ENCODE measurements at places on chromosomes 7 and 10. TPM values are rescaled to one million over a fixed set of nuclear protein-coding genes. Genes with fewer than 3 reads are reported as not detected.

Gene TMEM176A
- total RNA-seq = not detected

Gene AASS
- 53.9 TPM for total RNA-seq

Gene TACR2
- not detected for total RNA-seq

Gene IMPDH1
- total RNA-seq = 22.3 TPM

Gene SEC61G
- total RNA-seq = 764 TPM

Gene LRRC27
- total RNA-seq = 24.1 TPM

Gene MUC12
- not detected for total RNA-seq

Gene ZNF438
- total RNA-seq = 8.0 TPM

Gene PSAP
- total RNA-seq = 615 TPM

Gene ELN
- total RNA-seq = 101 TPM

Gene OPN1SW
- total RNA-seq = not detected

Gene GNG11
- total RNA-seq = 56.9 TPM

Gene OR2A12
- total RNA-seq = not detected

Gene FAM25C
- total RNA-seq = not detected

Gene HOGA1
- 0.08 TPM for total RNA-seq

Gene TYW1B
- total RNA-seq = 0.99 TPM

Gene NAMPT
- total RNA-seq = 84.4 TPM

Gene NME8
- total RNA-seq = not detected

Gene PTN
- 12.8 TPM for total RNA-seq

Gene SPDYE8
- not detected for total RNA-seq

Gene PLXNA4
- total RNA-seq = 3.0 TPM

Gene NPC1L1
- total RNA-seq = not detected

Gene SPDYE2B
- total RNA-seq = 0.16 TPM

Gene THAP5
- total RNA-seq = 20.5 TPM

Gene PRSS37
- total RNA-seq = not detected

Gene LIPA
- 55.2 TPM for total RNA-seq

Gene HMX3
- total RNA-seq = not detected

Gene SFRP5
- total RNA-seq = not detected

Gene GJD4
- total RNA-seq = not detected

Gene PSD
- total RNA-seq = 1.3 TPM

Gene VAX1
- total RNA-seq = not detected
